RPMI8226 (cell line): ENCODE measurements at places on chromosomes 5 and 9.

- no peak for DNase-seq
These were observed 50.3 kb downstream of the UBE2QL1 start for GRCh38 chr5:6498968-6499367.

DNA sequence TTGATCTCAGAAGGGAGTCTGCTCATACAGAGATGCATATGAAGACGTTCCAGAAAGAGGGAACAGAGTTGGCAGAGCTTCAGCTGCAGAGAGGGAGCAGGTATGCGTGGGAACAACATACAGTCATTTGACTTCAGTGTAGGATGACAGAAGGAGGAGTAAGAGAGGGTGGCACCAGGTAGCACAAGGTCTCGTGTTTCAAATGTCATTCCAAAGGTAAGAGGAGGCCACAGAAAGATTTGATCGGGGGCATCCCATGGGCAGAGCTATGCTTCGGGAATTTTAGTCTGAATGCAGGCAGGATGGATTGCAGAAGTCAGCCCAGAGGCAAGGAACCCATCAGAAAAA, 367.1 kb downstream of the CDK5RAP2 start:
- DNase-seq: no peak

GRCh38 chr5:142421621-142422397, 97.0 kb upstream of the SPRY4 start:
- DNase-seq: no peak

- no peak for DNase-seq
These were observed 88.2 kb downstream of the DCP2 start for GRCh38 chr5:113064806-113065205.

- DNase-seq: no peak
These were observed 22.5 kb downstream of the TICAM2 start for GRCh38 chr5:115579747-115580173.

DNA sequence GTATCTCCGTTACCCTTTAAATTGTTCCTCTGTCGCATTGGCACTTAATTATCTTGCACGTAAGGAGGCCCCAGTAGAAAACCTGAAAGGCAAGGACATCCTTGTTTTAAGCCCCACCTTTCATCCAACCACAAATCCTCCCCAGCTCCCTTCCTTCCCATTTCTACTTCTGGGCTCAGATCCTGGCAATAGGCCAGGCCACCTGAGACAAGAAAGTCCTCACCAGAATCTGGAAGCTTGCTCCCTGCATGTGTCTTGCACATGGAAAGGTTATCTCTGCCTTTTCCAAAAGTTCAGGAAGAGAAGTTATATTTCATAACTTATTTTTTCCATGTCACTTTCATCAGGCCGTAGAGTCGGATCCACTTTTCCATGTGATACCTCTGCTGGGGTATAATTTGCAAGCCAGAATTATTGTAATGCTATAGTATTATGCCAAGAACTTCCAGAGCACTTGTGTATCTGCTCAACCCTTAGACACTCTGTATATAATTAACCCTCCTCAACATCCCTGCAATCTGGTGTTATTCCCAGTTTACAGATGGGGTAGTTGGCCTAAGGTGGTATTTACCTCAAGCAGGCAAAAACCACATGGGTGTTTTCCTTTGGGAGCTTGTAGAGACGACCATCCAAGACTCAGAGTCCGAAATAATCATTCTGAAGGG, 2.6 kb upstream of the SHB start:
- DNase-seq: no peak

GRCh38 chr9:8718121-8718725, 918.6 kb upstream of the DMAC1 start:
- no peak for DNase-seq

- no peak for DNase-seq
These were observed 25.3 kb upstream of the ADAMTS2 start for GRCh38 chr5:179370490-179371120.

DNA sequence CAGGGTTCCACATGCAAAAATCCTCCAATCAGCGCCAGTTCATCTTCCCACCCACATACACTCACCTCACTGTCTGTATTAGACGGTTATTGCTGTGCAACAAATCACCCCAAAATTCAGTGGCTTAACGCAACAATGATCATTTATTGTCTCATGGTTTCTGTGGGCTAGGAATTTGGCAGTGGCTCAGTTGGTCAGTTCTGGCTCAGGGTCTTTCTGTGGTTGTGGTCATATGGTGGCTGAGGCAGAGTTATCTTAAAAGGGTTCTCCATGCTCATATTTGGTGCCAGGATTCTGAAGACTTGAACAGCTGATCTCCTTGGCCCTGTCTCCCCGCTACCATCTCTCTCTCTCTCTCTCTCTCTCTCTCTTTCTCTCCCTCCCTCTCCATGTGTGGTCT, 12.9 kb downstream of the ZNF618 start:
- DNase-seq: no peak

- DNase-seq: no peak
These were observed 83.5 kb upstream of the RUSC2 start for GRCh38 chr9:35406183-35406959.

DNA sequence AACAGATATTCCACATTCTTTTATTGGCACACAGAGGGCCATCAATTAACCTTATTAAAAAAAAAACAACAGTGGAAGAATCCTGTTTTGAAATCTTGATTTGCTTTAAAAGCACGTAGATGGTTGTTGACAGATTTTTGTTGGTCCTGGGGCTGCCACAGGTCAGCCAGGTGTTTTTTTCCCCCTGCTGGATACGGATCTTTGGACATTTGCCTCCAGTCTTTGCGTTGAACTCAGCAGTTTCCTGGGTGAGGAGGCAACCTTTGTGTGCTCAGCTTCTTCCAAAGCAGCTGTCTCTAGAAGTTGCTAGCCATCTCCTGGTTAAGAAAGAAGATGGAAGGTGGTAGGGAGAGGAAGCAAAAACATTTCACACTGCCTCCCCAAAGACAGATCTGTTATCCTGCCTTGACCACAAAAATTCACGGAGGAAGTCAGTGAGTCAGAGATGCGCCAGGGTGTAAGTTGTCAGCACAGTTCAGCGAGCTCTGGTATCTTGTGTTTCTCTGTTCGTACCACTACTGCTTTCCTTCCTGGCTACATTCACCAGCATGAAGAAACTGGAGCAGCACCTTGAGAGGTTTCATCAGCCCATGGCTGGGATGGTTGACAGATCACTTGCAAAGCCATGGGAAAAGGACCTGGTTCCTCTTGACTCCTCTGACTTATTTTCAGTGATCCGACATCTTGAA, 207.3 kb downstream of the ARHGAP26 start:
- peak; percentile 89 for DNase-seq

- DNase-seq: no peak
These were observed 155.0 kb upstream of the CLINT1 start for GRCh38 chr5:158013939-158014338.

DNA sequence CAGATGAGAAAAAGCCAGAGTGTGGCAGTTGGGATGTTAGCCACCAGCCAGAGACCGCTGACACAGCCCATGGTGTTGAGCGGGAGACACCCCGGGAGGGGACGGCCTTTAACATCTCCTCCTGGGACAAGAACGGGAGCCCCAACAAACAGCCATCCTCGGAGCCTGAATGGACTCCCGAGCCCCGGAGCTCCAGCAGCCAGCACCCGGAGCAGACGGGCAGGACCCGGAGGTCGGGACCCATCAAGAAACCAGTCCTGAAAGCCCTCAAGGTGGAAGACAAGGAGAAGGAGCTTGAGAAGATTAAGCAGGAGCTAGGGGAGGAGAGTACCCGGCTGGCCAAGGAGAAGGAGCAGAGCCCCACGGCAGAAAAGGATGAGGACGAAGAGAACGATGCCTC, 28.0 kb upstream of the POMT1 start:
- DNase-seq: no peak
